ENCODE measurements at places on chromosomes 2 and 18.

GRCh38 chr2:120053891-120054290 lies 41.0 kb downstream of the EPB41L5 start:
- DNase-seq = no peak

- no peak for DNase-seq
Observed at GRCh38 chr18:8162802-8163201, 446.4 kb upstream of the RAB12 start.

GRCh38 chr2:126656431-126657147 lies 631 bp downstream of the GYPC start:
- DNase-seq = no peak

- DNase-seq = no peak
Observed at GRCh38 chr18:9348079-9348671, 13.6 kb downstream of the TWSG1 start.

- DNase-seq = no peak
Observed at GRCh38 chr2:59217360-59217759, 976.2 kb upstream of the FANCL start.

GRCh38 chr2:159071190-159071915 lies 102.9 kb downstream of the TANC1 start:
- DNase-seq = no peak

- DNase-seq = no peak
Observed at GRCh38 chr2:46460241-46460921, 19.0 kb upstream of the TMEM247 start.

- DNase-seq = no peak
Observed at GRCh38 chr2:79758749-79759282, 246.0 kb downstream of the CTNNA2 start.

- no peak for DNase-seq
Observed at GRCh38 chr2:2992634-2993033, 385.0 kb downstream of the EIPR1 start.
